Stimulated activated CD4-positive, alpha-beta T cell treated with anti-CD3 and anti-CD28 coated beads, Interleukin-1b, Interleukin-23, amount 100 ng/mL, for 1 hour (primary cell): ENCODE measurements at places on chromosomes 6 and 20.

DNA sequence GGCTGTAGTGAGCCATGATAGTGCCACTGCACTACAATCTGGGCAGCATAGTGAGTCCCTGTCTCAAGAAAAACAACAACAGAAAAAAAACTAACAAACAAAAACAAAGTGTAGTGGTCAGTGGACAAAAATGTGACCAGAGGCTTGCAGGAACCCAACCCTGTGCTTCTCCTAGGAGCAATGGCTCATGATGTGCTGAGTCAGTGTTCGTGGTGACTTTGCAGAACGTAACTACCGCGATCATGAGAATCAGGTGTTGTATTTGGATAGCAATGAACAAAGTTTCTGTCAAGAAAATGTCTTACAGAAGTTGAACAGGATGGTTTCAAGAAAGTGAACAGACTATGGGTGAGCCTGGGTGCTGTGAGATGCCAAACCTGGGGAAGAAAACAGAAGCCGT, 18.5 kb upstream of the FOXC1 start:
- no peak for DNase-seq

- no peak for DNase-seq
Measured at GRCh38 chr6:39465539-39465938, 143.0 kb upstream of the KCNK16 start.

DNA sequence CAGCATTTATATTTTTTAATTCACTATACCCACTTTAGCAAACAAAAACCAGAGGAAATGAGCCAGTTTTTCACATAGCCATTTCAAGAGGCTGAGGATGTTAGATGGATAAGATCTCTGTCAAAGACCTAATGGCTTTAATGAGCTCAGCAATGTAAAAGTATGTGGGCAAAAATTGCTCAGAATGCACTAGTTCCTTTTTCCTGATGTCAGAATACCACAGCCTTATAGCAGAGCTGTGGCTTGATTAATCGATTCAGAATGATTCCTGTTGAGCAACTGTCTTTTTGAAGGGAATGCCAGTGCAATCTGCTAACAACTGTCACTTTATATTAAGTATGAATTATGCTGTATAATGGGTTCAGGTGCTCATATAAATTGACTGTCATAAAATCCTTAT, 100.6 kb upstream of the HIVEP1 start:
- DNase-seq, result no peak

DNA sequence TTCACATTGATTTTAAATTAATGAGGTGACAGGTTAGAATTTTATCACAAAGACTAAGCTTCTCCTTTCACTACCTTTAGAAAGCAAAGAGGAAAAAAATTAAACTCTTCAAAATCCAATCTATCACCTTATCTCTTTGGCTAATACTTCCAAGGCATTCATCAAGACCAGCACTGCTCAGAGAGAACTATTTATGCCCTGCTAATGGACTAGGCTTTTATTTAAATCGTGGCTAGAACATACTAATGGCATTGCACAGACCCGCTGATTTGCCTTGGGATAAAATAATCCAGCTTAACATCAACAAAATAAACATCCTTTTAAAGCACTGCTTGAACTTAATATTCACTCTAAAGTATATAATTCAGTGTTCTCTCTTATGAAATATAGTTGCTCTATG, 880.4 kb downstream of the HACE1 start:
- no peak for DNase-seq

- DNase-seq, result no peak
Measured at GRCh38 chr6:111086685-111087084, 618 bp upstream of the SLC16A10 start.

DNA sequence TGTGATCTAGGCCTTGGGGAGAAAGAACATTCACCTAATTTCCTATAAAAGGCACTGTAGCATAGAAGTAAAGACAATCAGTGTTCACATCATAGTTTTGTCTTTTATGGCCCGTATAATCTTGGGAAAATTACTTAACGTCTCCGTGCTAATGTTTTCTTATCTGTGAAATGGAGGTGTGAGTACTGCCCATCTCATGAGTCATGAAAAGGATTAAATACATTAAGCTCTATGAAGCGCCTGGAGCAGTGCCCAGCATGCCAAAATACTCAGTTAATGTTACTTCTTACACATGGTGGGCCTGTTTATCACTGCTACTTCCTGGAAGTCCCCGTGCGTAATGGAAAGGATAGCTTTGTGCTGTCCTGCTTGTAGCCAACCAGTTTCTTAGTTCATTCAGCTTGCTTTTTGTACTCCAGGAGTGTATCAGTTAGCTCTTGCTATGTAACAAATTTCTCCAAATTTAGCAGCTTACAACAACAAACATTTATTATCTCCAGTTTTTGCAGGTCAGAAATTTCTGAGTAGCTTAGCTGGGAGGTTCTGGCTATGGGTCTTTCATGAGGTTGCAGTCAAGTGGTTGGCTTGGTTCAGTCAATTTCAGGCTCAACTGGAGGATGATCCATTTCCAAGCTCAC, 103.6 kb upstream of the BMP2 start:
- no peak for DNase-seq

DNA sequence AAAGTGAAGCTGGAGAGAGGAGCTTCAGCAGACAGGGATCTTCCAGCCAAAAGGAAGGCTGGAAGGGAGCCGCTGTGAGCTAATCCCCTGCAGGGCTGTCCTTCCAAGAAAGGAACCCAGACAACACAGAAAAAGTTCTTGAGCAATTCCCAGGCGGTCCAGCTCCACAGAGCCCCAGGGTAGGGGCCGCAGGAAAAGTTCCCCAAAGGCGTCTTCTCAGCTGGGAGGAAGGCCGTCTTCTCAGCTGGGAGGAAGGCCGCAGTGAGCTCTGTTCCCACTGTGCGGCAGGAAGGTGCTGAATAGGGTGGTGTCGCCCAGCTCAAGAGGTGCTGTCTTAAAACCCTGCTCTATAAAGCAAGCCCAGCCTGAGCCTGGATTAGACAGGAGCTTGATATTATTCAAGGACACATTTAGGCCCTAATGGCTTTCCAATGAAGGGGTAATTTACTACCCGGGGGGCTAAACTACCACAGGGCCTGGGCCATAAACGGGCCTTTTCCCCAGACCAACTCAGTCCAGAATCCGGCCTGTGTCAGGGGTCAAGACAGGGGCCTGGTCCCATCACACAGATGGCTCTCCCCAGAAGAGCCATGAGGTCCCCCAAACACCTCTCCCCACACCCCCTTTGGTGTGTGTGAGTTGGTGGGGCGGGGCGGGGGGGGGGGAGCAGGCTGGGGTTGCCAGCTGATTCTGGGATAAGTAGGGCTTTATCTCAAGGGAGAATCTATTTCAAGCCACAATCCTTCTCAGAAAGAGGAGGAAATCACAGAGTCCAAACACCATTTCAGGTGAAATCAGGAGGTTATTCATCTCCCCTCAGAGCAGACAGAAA, 103.6 kb downstream of the NOL4L start:
- no peak for DNase-seq

- DNase-seq, result no peak
Measured at GRCh38 chr20:33781133-33781532, 30.0 kb upstream of the CHMP4B start.

- no peak for DNase-seq
Measured at GRCh38 chr20:38238829-38239228, 21.7 kb downstream of the KIAA1755 start.

- DNase-seq, result no peak
Measured at GRCh38 chr6:25263657-25264056, 15.5 kb upstream of the CARMIL1 start.

DNA sequence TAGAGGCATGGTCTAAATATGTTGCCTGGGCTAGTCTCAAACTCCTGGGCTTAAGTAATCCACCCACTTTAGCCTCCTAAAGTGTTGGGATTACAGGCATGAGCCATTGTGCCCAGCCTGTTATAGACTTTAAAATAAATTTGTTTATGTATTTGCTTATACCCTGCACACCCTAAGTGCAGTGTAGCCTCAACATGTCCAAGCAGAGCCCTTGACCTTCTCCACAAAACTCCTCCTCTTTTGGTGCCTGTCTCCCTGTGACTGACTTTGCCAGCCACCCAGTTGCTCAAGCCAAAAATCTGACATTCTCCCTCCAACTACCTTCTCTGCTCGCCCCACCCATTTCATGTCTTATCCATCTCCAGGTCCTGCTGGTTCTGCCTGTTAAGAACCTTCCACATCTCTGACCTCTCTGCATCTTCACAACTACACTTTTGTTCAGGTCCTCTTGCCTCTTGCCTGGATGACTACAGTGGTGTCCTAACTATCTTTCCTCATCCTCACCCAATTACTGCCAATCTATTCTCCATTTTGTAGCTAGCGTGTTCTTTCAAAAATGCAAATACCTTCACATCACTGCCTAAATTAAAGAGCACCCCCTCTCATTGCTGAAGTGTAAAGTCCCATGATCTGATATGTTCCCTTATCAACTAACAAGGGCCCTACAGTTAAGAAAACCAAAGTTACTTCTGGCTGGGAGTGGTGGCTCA, 11.2 kb upstream of the KIFC1 start:
- no peak for DNase-seq

DNA sequence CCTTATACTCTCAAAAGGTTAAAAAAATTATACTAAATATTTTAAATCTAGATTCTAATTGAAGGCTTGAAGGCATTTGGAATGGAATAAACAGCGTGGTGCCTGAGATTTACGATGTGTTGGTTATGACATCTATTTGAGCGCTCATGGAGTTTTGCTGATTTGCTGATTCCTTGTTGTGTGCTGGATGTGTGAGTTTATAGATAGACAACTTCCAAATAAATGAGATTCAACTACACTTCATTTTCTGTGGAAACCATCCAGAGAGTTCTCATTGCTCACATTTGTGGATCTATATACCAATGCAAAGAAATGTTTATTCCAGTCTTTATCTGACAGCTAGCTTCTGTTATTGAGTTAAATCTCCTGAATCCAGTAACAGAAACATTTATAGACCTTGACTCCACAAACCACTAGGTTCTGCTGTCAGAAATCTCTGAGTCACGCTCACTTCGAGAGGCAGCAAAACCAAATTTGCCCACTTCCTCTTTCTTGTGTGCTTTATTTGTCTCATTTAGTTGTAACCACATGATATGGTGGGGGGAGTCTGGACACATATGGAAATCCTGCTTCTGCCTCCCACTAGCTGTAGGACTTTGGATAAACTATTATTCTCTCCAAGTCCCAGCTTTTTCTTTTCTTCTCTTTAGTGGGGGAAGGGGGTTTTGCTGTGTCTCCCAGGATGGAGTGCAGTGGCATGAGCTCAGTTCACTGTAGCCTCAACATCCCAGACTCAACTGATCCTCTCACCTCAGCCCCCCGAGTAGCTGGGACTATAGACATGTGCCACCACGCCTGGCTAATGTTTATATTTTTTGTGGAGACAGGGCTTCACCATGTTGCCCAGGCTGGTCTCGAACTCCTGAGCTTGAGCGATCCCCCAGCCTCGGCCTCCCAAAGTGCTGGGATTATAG, 54.5 kb downstream of the IPCEF1 start:
- DNase-seq, result no peak

- DNase-seq, result no peak
Measured at GRCh38 chr6:69663215-69663614, 133.6 kb downstream of the LMBRD1 start.

DNA sequence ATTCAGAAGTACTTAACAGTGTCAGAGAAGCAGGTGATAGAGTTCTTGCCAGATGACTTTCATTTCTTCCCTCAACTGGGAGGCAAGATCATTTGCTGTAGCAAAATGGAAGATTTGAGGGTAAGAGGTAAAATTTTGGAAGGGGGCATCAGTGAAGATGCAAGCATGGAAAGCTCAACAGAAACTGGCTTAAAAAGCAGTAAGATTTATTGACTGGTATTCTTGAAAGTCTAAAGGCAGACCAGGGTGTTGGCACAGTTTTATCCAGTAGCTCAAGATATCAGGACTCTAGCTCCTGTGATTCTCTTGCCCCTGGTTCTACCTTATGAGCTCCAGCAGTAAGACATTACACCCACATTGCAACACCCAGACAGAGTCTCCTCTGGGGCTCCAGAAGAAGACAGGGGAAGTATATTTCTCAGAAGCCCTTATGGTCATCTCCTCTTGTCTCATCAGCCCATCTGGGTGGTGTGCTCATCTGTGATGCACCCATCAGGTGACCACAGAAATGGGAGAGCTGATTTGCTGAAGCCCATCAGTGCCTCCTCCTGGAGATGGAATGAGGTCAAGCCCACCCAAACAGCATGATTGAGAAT, 16.0 kb upstream of the MOCS1 start:
- DNase-seq, result no peak

- DNase-seq, result no peak
Measured at GRCh38 chr6:21264288-21265033, 329.1 kb upstream of the SOX4 start.

- no peak for DNase-seq
Measured at GRCh38 chr6:15077006-15077405, 168.9 kb upstream of the JARID2 start.

GRCh38 chr6:40376113-40376650, 211.0 kb downstream of the LRFN2 start:
- no peak for DNase-seq

GRCh38 chr20:22533823-22534751, 50.3 kb downstream of the FOXA2 start:
- DNase-seq, result no peak

GRCh38 chr6:125481056-125481455, 179.3 kb upstream of the HDDC2 start:
- no peak for DNase-seq

DNA sequence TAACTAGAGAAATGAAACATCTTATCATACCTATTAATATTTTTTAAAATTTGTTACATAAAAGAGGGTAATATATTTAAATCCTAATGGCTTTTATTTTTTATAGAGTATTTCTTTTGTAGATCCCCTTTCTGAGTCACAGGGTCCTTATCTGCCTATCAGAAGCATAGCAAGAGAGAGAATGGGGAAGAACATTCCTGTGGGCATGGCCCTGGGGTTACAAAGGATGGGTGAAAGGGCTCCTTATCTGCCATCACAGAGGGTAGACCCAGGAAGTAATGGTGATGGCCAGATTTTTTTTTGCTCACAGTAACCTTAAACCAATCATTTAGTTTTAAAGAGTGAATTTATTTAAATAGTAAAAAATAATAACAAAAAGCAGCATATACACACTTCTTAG, 582.1 kb upstream of the HTR1E start:
- DNase-seq, result no peak

GRCh38 chr20:38471987-38472512, 593 bp upstream of the RALGAPB start:
- no peak for DNase-seq

DNA sequence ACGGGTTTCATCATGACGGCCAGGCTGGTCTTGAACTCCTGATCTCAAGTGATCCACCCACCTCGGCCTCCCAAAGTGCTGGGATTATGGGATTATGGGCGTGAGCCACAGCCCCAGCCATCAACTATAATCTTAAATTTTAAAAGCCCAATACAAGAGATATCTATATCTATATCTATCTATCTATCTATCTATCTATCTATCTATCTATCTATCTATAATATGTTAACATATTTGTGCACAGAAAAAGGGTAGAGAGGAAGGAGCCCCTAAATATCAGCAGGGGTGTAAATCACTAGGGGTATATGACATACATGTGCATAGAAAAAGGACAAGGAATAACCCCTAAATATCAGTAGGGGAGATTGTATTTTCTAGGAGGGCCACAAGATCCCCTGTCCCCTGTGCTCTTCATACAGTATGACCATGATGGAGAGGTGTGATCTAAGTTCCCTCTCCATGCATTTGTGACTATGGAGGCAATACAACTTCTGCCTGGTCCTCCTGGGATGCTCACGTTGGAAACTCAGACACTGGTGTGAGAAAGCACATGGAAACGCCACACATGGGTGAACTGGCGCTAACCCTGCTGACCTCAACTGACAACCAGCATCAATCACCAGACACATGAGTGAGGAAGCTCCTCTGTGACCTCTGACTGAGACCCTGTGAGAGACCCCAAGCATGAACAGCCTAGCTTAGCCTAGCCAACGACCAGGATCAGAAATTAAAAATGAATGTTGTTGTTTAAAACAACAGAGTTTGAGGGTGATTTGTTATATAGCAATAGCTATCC, 1.2 kb upstream of the SPATS1 start:
- no peak for DNase-seq
